ENCODE measurements at places on chromosomes 6 and 20.

GRCh38 chr6:73782911-73783310 is 86.9 kb downstream of the CD109 start:
- no peak for DNase-seq

GRCh38 chr20:32285621-32286371 is 8.3 kb downstream of the KIF3B start:
- peak; percentile 57 for DNase-seq

- no peak for DNase-seq
These were observed 120.9 kb upstream of the SUPT3H start for GRCh38 chr6:45498591-45498990.

GRCh38 chr6:72530152-72530551 is 91.7 kb upstream of the KCNQ5 start:
- no peak for DNase-seq

GRCh38 chr20:58590679-58591473 is 60.2 kb upstream of the STX16 start:
- DNase-seq = no peak

DNA sequence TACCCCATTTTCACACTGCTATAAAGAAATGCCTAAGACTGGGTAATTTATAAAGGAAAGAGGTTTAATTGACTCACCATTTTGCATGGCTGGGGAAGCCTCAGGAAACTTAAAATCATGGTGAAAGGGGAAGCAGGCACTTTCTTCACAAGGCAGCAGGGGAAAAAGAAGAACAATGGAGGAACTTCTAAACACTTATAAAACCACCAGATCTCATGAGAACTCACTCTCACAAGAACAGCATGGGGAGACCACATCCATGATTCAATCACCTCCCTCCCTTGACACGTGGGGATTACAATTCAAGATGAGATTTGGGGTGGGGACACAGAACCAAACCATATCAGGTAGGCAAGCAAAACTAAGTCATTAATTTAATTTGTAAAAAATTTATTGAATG is 343.2 kb downstream of the FRK start:
- DNase-seq = no peak

- no peak for DNase-seq
These were observed 117.7 kb downstream of the FIG4 start for GRCh38 chr6:109808837-109809236.

DNA sequence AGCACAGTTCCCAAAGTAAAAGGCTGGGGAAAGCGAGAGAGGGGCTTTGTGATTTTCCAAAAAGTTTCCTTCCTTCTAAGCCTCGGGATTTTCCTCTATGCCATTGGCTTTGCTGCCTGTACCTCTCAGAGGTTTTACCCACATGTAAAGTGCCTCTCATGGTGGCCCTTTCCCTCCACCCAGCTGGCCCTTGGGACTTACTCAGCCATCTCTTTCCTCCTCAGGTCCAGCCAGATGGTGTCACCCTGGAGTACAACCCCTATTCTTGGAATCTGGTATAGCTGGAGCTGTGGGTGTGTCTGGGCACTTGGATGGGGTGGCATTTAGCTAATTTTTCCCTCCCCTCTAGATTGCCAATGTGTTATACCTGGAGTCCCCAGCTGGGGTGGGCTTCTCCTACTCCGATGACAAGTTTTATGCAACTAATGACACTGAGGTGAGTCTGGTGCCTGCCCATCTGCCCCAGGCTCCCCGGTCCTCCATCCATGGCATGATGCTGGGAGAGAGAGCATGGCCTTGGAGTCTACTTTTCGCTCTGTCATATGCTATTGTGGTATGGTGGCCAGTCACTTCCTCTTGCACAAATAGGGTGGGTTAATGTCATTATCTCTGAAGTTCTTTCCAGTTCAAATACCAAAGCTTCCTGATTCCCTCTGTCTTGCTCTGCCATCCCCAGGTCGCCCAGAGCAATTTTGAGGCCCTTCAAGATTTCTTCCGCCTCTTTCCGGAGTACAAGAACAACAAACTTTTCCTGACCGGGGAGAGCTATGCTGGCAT is 1.1 kb downstream of the CTSA start:
- DNase-seq = peak; percentile 57

- peak; percentile 21 for DNase-seq
These were observed 6.5 kb upstream of the USP45 start for GRCh38 chr6:99521633-99522151.

- DNase-seq = peak; percentile 89
These were observed at the start of gene FERMT1 for GRCh38 chr20:6122873-6123648. FERMT1 (minus strand) TSS chr20:6123030; CDS start chr20:6119554, 3,476 bp downstream.

- DNase-seq = peak; percentile 49
These were observed 326.7 kb upstream of the NOX3 start for GRCh38 chr6:155782320-155782731.

GRCh38 chr6:139753198-139753861 is 378.9 kb upstream of the CITED2 start:
- DNase-seq = no peak

GRCh38 chr6:42505385-42505718 is 53.6 kb upstream of the TRERF1 start:
- DNase-seq = no peak

GRCh38 chr6:85579581-85579980 is 14.1 kb downstream of the SNX14 start:
- no peak for DNase-seq

GRCh38 chr20:25514747-25515340 is 70.5 kb downstream of the NINL start:
- DNase-seq = no peak

GRCh38 chr6:4781426-4781825 is 5.2 kb downstream of the CDYL start:
- DNase-seq = no peak

DNA sequence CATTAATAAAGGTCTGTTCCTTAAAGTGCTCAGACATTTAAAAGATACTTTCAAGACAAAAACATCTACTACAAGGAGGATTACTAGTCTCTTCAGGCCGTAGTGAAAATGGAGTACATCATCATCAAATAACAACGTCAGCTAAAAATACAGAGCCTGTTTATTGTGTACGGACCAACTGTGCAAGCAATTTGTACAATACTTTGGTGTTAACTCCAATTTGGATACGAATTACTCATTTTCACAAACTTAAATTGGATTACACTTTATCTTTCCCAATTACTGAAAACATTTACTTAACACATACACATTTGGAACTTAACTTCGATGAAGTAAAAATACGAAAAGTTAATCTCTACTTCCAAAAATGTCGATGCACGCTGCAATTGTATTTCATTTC is 802 bp downstream of the CYP39A1 start:
- no peak for DNase-seq

All from colonic mucosa (tissue), 4 donors.